Glomerular endothelial cell (primary cell): ENCODE measurements at places on chromosomes 3 and 15.

DNA sequence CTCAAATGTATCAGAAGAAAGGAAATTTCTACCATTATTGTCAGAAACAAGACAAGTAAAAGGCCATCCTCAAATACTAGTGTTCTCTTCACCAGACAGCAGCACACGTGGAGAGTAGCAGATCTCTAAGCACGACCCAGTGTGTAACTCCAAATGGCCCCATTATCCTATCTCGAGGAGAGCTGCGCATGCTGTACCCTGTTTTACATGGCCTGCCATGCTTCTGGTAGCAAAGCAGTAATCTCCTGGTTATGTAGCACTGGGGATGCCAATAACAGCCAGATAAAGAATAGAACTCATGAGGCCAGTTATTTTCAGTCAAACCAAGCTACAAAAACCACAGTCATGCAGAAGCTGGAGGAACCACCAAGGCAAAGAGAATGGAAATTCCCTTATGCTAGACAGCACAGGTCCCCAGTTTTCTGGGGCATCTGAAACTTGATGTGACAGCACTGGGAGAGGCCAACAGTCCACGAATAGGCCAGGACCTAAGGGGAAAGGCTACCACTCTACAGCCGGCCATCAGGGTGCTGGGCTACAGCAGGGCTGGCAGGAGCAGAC, 73.0 kb downstream of the LIPC start:
- DNase-seq: no peak

GRCh38 chr15:63373330-63373729, 8.3 kb downstream of the CA12 start:
- no peak for DNase-seq

DNA sequence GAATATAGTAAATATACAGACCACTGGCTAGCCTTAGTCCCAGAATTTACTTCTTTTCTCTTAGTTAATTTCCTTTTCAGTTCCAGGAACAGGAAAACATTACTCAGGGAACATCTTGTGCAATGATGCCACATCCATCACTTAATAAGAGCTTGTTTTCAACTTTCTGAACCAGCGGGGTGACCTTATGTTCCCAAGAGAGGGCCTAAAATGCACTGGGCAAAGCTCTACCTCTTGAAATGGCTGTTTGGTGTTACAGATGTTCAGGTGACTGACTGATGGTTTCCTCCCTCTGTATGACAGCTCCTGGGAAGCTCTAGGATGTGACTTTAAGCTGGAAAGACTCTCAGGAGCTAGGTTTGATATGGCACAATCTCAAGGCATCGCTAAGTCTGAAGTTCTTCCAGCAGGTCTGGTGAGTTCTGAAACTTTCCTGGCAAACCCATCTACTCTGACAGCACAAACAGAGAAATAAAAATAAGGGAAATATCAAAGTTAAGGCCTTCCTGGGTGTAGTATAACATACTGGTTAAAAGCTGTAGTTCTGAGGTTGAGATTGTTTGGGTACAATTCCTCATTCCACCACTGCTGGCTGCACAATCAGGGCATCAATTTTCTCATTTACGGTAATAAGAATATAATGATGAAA, 98.6 kb downstream of the ZIC1 start:
- no peak for DNase-seq

DNA sequence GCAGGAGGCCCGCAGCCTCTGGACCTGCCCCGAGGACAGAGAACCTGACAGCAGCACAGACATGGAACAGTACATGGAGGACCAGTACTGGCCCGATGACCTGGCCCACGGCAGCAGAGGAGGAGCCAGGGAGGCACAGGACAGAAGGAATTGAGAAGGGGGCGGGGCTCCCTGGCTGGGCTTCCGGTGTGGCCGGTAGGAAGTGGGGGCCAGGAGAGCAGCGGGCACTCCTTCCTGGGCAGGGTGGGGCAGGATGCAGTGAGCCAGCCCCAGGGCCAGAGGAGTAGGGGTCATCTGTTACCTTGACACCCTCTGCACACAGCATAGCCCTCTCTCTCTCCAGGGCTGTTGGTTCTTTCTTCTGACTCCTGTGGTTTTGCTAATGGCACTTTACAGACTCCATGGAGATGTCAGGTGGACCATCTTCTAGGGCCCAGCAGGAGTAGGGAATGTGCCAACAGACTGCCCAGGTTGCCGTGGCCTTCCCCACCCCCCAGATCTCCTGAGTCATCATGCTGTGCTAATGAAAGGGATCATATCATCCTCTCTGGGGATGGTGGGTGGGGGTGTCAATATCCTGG, 8.6 kb upstream of the ISG20 start:
- no peak for DNase-seq

GRCh38 chr3:161420746-161421145, 49.4 kb upstream of the SPTSSB start:
- DNase-seq: no peak

GRCh38 chr3:73479325-73479724, 145.4 kb downstream of the PDZRN3 start:
- DNase-seq: no peak

- no peak for DNase-seq
Measured at GRCh38 chr3:59566481-59566975, 516.7 kb upstream of the CFAP20DC start.

DNA sequence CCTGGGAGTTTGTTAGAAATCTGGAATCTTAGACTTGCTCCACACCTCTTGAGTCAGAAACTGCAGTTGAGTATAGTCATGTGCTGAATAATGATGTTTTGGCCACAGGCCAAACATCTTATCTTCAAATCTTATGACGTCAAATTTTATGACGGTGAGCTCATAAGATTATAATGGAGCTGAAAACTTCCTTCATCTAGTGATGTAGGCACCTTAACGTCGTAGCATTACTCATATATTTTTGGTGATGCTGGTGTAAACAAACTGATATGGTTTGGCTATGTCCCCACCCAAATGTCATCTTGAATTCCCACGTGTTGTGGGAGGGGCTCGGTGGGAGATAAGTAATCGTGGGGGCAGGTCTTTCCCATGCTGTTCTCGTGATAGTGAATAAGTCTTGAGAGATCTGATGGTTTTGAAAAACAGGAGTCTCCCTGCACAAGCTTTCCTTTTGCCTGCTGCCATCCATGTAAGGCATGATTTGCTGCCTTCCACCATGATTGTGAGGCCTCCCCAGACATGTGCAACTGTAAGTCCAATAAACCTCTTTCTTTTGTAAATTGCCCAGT, 268.0 kb upstream of the PROK2 start:
- no peak for DNase-seq

GRCh38 chr3:62436785-62437184, 63.4 kb upstream of the FEZF2 start:
- no peak for DNase-seq

- no peak for DNase-seq
Measured at GRCh38 chr15:66941108-66941711, 124.2 kb upstream of the SMAD3 start.

DNA sequence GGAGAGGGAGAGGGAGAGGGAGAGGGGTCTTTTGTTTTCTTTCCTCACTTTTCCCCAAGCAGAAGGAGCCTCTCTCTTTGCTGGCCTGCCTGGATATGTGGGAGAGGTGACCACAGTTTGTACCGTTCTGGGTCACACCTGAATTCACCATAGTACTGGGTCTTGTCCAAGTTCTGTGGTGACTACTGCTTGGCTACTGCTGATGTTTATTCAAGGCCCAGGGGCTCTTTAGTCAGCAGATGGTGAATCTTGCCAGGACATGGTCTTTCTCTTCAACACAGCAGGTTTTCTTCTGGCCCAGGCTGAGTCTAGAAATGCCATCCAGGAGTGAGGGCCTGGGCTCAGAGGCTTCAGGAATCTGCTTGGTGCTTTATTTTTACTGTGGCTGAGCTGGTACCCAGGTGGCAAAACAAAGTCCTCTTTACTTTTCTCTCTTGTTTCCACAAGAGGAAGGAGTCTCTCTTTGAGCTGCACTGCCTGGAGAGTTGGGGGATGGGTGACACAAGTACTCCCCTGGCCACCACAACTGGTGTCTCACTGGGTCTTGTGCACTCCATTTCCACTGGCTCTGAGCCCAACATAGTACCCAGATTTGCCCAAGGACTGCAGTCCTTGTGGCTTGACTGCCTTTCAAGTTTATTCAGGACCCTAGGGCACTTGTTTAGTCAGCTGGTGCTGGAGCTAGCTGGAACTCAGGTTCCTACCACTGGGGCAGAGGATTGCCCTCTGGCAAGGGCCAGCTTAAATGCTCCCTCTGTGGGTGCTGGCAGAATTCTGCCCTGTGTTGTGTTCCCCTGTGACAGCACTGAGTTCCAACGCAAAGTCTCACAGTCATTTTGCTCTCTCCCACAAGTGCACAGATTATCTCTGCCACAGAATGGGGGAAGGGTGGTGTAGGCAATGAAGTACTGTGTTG, 16.8 kb upstream of the CCNDBP1 start:
- no peak for DNase-seq

- DNase-seq: no peak
Measured at GRCh38 chr3:12919205-12919604, 77.8 kb upstream of the RPL32 start.

DNA sequence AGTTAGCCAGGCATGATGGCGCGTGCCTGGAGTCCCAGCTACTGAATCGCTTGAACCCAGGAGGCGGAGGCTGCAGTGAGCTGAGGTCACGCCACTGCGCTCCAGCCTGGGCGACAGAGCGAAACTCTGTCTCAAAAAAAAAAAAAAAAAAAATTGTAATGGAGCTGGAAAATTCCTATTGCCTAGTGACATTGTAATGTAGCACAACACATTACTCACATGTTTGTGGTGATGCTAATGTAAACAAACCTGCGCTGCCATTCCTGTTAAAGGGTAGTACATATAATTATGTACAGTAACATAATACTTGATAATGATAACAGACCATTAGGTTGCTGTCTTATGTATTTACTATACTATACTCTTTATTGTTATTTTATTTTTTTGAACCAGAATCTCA, 39.1 kb downstream of the KNL1 start:
- no peak for DNase-seq

DNA sequence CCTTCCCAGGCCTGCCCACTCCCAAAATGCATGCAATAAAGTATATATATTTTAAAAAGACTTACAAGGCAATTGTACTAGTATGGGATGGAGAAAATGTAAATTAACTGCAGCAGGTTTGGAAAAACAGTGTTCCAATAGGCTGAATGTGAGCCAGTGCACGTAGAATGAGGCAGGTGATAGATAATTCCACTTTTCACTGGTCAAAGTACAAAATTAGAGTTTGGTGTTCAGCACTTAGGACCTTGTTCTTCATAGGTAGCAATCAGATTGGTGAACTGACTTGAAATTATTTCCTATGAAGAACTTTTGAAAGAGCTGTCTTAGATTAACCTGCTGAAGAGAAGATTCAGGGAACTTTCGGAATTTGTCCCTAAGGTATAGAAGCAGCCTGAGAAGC, 1.9 kb downstream of the WDR48 start:
- no peak for DNase-seq

DNA sequence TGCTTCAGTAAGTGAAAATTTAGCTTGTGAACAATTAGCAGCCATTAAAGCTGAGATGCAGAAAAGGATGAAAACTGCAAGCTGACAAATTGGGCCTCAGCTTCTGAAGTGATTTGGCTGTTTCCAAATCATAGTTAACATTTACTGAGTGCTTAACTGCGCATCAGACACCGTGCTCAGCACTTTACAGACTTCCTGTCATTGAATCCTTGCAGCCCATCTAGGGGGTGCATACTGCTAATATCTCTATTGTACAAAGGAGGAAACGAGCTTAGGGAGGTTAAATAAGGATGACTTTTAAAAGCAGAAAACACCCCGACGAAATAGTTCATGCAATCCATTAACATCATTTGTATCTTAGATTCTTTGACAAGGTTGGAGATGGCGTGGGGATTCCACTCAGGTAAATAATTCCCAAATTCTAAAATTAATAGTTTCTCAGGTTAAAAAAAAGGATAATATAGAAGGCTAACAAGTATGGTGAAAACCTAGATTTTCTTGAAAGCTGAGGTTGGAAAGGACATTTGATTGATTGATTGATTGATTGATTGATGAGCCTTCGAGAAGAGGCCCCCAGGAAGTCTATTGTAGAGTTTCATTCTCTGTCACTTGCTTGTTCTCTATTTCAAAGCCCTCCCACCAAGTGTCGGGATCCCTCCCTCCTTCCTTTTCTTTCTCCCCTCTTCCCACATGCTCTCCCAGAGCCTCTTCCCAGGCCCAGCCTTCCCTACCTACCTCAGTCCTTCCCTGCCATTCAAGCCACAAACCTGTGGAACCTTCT, 23.5 kb upstream of the EPHB3 start:
- no peak for DNase-seq

- no peak for DNase-seq
Measured at GRCh38 chr3:192940129-192940528, 22.5 kb upstream of the MB21D2 start.

GRCh38 chr15:72389231-72389630, 8.9 kb upstream of the TMEM202 start:
- DNase-seq: no peak

GRCh38 chr15:80455668-80456442, 51.7 kb downstream of the ARNT2 start:
- DNase-seq: peak; percentile 41

GRCh38 chr3:55089211-55089610, 161.4 kb upstream of the LRTM1 start:
- no peak for DNase-seq

GRCh38 chr3:61560517-61561373, 626 bp upstream of the PTPRG start:
- no peak for DNase-seq

- DNase-seq: no peak
Measured at GRCh38 chr3:134029734-134030378, at the start of gene SLCO2A1. TSS of gene SLCO2A1 (minus strand) at chr3:134029925. CDS start at chr3:134029802, 123 bp downstream.

GRCh38 chr3:188507244-188507720, 353.3 kb downstream of the LPP start:
- peak; percentile 71 for DNase-seq

GRCh38 chr3:190728574-190729246, 133.8 kb downstream of the GMNC start:
- no peak for DNase-seq

DNA sequence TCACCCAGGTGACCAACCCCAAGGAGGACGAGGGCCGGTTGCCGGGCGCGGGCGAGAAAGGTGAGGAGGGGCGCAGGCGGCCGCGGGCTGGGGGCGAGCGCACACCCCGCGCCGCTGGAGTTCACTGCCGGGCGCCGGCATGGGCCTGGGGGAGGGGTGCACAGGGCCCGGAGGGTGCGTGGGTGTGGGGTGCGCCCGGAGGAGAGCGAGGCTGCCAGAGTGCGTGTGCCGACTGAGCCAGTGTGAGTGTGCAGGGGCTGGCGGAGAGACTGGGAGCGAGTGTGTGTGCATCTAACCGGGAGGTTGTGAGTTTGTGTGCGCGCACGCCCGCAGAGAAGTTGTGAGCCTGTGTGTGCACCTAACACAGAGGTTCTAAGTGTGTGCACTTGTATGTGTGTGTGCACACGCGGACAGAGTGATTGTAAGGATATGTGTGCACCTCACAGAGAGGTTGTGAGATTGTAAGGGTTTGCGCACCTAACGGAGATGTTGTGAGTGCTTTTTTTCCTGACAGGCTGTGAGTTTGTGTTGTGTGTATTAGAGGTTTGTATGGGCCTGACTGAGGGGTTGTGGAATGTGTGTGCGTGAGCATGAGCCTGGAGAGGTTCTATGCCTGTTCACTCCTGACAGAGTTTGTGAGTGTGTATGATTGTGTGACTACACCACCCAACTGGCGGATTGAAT, 681 bp downstream of the CTDSPL start:
- DNase-seq: no peak
